ENCODE measurements at places on chromosomes 11 and 22.

- DNase-seq: no peak
Measured at GRCh38 chr11:115518983-115519628, 14.9 kb upstream of the CADM1 start.

GRCh38 chr11:43933608-43934551 is 8.6 kb upstream of the C11orf96 start:
- no peak for DNase-seq

- DNase-seq: no peak
Measured at GRCh38 chr11:91707652-91708482, 516.8 kb upstream of the FAT3 start.

DNA sequence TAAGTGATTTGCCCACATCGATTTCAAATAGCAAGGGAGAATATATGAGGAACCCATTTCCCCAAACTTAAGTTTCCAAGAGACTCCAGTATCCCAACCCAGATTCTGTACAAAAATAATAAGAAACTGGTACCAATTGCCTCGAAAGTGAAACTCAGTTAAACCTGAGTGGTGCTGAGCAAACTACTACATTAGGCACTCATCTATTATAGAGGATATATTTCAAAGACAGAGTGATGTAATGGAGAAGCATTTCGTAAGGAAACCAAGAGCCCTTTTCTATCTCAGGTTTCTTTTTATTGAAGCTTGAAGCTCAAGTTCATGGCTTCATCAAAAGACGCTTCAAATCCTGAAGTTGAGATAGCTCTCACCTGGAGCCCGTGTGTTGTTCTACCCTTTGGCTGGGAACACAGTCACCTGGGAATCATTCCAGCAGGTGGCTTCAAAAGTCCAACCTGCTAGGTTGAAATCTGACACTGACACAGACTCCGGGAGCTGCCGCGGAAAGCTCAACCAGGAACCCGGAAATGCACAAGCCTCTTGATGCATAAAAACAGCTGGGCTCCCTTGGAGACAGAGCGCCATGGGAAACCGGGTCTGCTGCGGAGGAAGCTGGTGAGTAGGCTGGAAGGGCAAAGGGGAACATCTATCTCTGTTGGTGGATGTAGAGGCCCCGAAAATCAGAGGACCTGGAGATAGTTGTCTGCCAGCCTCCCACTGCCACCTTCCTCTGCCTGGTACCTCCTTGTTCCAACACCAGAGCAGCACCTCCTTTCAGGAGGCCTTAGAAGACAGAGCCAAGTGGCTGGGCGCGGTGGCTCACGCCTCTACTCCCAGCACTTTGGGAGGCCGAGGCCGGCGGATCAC is at the start of gene C11orf52:
C11orf52 (plus strand) TSS at position 524 of the 867 bp plus-strand sequence; CDS start at position 584, 60 bp downstream.
- no peak for DNase-seq

GRCh38 chr11:121535129-121535796 is 82.5 kb upstream of the SORL1-AS1 start:
- no peak for DNase-seq

- DNase-seq: no peak
Measured at GRCh38 chr11:71211631-71212030, 40.7 kb downstream of the SHANK2 start.

GRCh38 chr22:22386602-22387385 is 121.7 kb downstream of the ZNF280B start:
- no peak for DNase-seq

GRCh38 chr11:121499405-121499804 is 46.6 kb upstream of the SORL1-AS1 start:
- no peak for DNase-seq

GRCh38 chr11:13963169-13963948 is 836 bp downstream of the SPON1 start:
- DNase-seq: peak; percentile 69

- no peak for DNase-seq
Measured at GRCh38 chr22:45087802-45088201, 75.9 kb upstream of the NUP50 start.

GRCh38 chr11:47915374-47915773 is 65.0 kb upstream of the PTPRJ start:
- no peak for DNase-seq

DNA sequence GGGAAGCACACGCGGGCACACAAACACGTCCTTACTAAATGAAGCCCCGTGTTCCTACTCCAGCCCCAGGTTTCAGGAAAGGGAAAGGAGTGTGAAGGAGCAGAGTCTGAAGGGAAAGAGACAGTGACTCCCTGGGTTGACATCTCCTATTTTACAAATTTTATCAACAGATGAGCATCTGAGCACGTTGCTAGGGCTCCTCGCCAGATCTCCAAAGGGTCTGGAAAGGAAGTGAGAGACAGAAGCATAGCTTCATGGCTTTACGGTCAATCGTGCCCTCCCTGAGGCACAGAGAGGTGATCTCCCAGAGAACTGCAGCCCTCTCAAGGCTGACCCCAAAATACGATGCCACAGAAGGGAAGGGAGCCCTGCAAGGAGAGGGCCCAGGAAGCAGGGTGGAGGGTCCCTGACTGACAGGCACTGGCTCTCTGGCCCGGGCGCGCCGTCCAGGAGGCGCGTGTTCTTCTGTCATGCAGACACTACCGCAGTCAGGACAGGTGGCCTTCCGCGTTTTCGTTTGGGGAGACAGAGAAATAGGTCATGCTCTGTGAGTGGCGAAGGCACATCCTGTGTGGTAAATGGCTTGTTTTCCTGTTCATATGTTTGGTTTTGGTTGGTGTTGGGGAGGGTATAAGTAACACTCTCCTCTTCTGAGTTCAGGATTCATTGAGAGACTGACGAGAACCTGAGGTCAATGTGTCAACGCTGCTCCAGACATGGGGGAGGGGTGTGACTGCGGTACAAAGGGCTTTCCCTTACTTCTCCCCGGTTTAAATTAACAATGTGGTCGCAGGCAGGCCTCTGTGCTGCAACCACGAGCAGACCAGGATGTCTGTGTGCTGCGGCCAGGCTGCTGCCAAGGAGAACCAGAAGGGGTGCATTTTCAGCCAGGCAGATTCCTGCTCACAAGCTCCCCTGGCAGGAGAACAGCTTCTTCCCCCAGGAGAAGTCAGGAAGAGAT is 813.3 kb downstream of the OPCML start:
- no peak for DNase-seq

DNA sequence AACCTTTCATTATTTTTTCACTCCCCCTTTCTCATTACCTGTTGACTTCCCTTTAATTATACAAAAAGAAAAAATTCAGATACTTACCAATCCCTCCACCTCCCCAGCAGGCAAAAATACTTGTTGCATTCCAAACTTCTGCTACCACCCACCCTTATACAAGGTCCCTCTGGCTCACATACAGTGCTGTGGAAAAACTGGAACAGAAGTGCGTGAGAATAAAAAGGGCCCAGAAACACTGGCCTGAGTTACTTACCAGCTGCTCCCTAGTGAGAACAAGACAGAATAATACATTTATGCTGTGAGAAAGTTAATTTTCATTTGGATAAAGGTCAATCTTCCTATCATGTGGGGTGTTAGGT is 46.9 kb upstream of the RAPSN start:
- no peak for DNase-seq

DNA sequence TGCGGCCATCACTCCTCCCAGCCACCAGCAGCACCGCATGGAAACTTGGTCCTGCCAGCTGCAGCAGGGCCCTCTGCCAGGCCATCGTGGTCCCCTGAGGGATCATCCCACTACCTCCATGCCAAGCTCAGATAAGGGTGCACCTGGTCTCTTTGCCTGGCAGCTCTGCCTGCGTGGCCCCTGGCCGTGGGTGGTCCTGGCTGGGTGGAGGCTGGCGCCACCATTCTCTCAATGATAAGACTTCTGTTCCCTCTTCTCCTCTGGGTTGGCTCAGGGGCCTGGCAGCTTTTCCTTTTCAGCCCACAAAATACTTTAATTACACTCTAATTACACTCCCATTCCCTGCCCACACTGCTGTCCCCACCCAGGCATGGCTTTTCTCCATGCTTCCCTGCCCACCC is 26.8 kb upstream of the TSKU start:
- DNase-seq: no peak

GRCh38 chr22:37079158-37079557 is 27.6 kb downstream of the KCTD17 start:
- no peak for DNase-seq

- peak; percentile 77 for DNase-seq
Measured at GRCh38 chr11:67372321-67372992, 941 bp downstream of the CLCF1 start.

- DNase-seq: no peak
Measured at GRCh38 chr22:43627485-43628213, 184.5 kb downstream of the EFCAB6 start.

DNA sequence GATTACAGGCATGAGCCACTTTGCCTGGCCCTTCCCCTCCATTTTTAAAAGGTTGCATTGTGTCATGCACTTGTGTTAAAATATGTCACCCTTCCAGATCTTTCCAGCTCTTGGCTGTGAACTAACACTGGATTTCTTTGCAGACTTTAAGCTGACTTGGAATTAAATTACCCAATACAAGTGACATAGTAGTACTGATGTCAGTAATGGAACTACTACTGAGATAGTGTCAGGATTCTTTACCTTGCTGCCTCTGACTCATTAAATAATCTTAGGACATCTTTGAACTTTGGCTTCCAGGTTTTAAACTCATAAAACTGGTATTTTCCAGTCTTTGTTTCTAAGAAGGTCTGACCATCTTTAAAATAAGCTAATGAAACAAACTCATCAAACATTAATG is 51.8 kb upstream of the OR4B1 start:
- DNase-seq: no peak

DNA sequence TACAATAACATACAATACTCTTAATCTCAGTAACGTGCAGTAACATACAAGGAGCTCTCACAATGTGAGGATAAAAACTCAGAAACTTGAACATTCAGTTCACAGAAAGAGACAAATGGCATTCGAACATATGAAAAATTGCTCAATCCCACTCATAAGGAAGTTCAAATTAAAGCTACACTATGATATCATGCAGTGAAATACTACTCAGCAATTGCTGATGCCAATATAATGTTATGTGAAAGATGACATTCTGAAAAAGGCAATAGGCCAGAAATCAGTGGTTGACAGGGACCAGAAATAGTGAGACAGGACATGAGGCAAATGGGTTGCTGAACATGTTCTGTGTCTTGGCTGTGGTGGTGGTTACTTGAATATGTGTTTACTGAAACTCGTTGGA is 33.7 kb upstream of the PITPNB start:
- no peak for DNase-seq

DNA sequence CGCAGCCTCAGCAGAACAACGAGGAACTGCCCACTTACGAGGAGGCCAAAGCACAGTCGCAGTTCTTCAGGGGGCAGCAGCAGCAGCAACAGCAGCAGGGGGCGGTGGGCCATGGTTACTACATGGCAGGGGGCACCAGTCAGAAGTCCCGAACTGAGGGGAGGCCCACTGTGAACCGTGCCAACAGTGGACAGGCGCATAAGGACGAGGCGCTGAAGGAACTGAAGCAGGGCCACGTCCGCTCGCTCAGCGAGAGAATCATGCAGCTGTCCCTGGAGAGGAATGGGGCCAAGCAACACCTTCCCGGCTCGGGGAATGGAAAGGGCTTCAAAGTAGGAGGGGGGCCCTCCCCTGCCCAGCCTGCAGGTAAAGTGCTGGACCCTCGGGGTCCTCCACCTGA is 31.6 kb downstream of the AMOTL1 start:
- no peak for DNase-seq

GRCh38 chr11:22690871-22691270 is 24.5 kb downstream of the GAS2 start:
- DNase-seq: no peak

DNA sequence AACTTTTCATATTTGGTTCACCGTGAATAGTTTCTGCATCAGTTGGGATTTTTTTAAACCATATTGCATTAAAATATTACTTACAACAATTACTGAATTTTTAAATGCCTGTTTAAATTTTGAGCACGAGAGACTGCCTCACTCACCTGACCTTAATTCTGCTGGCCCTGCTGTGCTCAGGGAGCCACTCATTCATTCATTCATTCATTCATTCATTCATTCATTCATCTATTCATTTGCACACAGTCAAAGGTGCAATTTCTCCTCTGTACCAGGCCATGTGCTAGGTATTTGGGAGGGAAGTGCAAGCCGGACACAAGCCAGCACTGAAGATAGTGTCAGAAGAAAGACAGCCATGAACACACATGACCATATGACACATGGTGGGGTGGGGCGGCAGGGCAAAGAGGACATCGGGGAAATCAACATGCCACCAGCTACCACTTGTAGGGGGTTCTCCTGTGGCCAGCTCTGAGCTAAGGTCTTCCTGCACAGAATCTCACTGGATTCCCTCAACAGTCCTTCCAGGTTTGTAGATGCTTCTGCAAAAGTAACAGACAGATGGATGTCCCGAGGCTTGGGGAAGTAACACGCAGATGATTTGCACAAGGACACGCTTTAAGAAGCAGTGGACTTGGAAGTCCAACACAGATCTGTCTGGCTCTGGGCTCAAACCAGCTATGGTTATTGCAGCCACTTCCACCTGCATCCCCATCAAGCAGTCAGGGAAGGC is 568 bp upstream of the CSF2RB start:
- DNase-seq: no peak

- DNase-seq: peak; percentile 49
Measured at GRCh38 chr11:49208006-49208721, at the start of gene FOLH1. Gene FOLH1 (minus strand): TSS chr11:49208602. CDS start chr11:49208409, 193 bp downstream.

- no peak for DNase-seq
Measured at GRCh38 chr22:43995798-43996169, 28.3 kb upstream of the PARVB start.

- no peak for DNase-seq
Measured at GRCh38 chr11:76744186-76745043, 38.7 kb upstream of the TSKU start.
